ENCODE measurements at places on chromosomes 5 and 9. TPM values are rescaled to one million over a fixed set of nuclear protein-coding genes. Genes with fewer than 3 reads are reported as not detected.

GRCh38 chr5:173205916-173206315 lies 29.1 kb downstream of the NKX2-5 start:
- DNase-seq = no peak

The FGF18 gene
- total RNA-seq = 1.1 TPM

DNA sequence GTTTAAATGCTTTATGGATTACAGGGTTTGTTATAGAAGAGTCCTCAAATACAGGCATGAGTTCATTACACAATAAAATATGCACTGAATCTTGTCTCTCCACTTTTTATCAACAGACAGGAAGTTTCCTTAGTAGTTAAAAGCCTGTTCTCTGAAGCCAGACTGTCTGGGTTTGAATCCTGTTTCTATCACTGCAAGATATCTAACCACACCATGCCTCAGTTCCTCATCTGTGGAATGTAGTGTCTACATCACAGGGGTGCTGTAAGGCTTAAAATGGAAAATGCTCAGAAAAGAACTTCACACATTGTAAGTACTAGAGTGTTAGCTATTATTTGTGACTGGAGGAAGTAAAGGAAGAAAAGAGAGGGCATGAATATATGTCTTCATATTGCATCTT lies 9.3 kb downstream of the LIX1 start:
- DNase-seq = no peak

The ANKRD34B gene
- 0.15 TPM for total RNA-seq

DNA sequence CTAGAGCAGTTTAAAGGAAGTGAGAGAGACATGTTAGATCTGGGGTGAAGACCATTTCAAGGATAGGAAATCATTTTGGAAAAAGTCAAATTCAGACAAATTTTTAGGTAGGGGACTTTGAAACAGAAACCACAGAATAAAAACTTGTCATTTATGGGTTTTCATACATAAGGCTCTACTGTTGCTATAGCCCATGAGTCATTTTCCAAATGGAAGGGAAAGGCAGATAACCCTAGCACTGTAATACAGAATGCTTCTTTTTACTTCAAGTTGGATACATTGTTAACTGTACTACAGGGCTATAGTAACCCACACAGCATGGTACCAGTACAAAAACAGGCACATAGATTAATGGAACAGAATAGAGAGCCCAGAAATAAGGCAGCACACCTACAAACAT lies 455.4 kb downstream of the EBF1 start:
- no peak for DNase-seq

DNA sequence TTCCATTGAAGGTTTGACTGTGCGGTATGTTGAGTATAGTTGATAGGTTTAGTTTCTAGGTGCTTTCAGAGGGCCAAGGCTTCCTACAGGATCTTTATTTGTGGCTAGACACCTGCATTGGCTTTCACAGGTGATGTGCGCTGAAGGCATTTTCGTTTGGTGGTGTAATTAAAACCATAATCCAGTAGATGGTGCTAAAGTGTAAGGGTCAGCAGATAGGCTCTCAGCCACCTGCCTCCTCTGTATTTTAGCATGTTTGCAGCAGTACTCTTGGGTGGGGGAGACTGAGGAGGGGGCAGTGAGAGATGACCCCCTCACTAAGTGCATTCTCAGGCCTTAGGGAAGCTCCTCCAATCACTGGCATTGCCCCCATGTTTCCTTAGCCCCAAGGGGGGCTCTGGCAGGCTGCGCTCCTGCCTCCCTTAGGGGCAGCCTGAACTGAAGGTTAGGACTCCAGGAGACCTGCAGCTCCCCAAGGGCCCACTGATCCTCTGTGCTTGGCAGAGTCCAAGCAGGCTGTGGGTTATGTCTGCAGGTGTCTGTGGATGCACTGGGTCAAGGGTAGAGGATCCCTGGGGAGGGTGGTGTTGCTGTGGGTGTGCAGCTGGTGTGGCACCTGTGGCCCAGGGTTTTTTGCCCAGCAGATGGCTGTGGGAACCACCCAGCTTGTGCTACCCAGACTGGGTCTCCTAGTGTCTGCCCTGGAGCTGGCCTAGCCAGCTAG lies 23.4 kb downstream of the CDK20 start:
- DNase-seq = no peak

GRCh38 chr5:32690153-32690552 lies 21.0 kb upstream of the NPR3 start:
- DNase-seq = no peak

- DNase-seq = no peak
Measured at GRCh38 chr9:37293664-37294524, 128.6 kb upstream of the GRHPR start.

The MCTP1 gene
- 4.3 TPM for total RNA-seq

The SLC45A2 gene
- total RNA-seq = 0.33 TPM

DNA sequence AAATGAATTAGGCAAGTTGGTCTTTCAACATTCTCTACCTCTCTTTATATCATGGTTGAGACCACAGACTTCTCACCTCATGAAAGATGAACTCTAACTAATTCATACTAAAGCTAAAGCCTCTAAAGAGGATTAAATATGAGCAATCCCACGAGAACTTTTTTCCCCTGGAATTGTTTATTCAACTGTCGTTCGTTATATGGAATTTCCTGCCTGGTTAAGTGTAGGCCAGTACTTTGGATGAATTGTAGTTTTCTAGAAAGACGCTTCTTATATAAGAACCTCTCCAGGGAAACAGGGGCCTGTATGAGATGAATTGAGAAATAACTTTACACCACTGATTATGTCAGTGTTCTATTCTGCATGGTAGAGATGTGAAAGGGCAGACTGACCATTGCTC lies 42.9 kb downstream of the PDCD1LG2 start:
- DNase-seq = no peak

The PCDHA2 gene
- total RNA-seq = not detected

- DNase-seq = no peak
Measured at GRCh38 chr9:105389796-105390195, 58.0 kb upstream of the FSD1L start.

The FEM1C gene
- total RNA-seq = 11.3 TPM

- DNase-seq = no peak
Measured at GRCh38 chr9:96071076-96071814, 195.8 kb downstream of the ERCC6L2 start.

DNA sequence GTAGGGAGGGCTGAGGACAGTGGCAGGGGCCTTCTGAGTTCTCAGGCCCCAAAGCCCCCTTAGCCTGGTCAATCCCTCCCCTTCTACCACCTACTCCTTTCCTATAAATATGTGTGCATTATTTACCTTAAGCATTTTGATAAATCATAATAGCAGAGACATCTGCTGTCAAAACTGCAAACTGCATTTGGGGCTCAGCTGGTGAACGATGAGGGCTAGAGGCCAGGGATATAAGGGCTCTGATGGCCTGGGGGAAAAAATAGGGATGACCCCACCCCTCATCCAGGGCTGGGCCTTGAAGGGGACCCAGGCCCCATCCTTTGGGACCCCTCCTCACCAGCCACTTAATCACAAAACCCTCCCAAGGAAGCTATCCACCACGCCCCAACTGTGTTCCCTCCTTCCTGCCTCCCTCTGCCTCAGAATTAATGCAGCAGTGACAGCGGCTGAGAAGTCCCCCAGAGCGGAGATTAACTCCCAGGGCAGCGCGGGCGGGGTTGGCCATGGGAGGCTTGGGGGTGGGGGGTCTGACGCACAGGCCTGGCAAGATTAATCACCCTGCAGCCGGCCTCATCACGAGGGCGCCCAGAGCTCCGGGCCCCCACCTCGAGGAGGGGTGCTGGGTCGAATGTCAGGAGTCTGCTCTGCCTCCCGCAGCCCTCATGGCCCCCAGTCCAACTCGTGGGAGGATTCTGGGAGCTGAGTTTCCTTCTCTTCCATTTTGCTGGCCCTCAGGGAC lies 42.1 kb downstream of the CXXC5 start:
- no peak for DNase-seq

The FUT7 gene
- not detected for total RNA-seq

DNA sequence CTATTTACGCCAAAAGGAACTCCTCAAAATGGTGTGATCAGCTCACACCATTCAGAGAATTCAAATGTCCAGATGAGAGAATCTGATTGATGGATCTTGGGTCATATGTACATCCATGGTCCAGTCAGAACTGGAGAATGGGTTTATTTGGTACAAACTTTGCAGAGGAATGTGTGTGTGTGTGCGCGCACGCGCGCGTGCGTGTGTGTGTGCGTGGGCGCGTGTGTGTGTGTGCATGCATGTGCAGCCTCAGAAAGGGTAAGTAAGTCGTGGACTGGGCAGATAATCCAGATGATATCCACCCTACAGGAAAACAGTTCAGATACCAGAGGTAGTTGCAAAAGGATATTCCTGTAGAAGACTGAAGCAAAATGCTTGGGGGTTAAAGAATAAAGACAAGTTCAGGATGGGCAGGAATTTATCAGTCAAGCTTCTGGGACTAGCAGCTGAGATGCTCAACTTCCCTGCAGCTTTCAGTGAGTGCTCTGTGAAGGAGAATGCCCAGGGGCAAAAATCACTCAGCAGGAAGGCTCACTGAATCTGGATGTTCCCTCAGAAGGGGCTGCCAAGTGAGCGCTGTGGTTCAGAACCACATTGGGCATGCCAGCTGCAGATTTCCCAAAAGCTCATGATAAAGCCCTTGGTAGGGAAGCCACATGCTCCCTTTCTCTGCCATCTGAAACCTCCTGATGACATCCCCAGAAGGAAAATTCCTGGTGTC lies 440.5 kb upstream of the SGCD start:
- no peak for DNase-seq

DNA sequence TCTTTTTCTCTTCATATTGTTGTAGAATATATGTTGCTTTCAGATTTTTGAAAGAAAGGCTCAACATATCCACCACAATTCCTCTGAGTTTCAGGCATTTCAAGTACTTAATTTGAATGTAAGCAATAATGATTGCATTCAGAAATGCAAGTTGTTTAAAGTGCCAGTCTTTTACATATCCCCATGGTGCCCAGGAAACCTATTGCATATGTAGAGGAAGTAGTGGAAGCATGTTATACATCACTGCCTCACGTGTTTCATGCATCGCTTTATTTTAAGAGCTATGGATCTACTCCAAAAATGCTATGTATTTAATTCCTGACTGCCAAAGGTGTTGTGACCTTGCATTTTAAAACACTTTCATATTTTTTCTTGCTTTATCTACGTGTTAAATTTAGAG lies 28.1 kb downstream of the CPEB4 start:
- no peak for DNase-seq

DNA sequence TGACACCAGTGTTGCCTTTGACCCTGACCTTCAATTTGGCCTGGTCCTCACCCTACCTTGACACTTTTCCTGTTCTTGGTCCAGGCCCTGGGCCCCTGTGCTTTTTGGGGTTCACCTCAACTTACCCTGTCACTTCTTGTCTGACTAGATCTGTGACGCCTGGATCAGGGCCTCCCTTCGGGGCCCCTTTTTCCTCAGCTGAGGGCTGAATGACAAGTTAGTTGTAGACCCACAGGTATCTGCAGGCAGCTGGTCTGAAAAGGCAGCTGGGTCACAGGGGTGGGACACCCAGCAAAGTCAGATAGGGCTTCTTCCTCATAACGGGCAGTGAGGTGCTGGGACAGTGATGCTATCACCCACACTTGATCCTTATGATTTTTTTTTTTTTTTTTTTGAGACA lies 10.0 kb upstream of the MYORG start:
- no peak for DNase-seq

GRCh38 chr5:111453747-111454146 lies 58.6 kb downstream of the STARD4 start:
- no peak for DNase-seq

The SHOC1 gene
- total RNA-seq = not detected

DNA sequence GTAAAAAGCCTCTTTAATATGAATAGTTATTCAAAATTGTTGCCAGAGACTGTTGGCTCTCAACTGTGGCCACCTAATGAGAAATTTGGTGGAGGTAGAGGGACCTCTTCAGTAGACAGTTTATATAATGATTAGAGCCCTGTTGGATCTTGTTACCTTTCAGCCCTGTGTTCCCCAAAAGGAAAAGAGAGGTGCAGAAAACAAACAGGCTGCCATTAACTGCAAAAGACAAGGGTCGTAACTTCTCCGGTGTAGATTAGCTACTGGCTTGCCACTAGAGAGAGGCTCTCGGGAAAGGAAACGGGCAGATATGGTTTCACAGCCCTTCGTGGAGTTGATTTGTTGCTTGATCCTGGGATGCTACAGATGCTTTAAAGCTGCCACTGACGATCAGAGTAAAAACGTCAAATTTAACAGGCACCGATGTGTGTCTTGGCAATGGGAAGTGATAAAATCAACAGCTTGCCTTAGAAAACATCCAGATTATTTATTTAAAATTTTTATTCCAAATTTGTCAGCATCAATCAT lies 7.8 kb downstream of the FST start:
- no peak for DNase-seq

GRCh38 chr5:169631360-169631759 lies 5.7 kb upstream of the DOCK2 start:
- no peak for DNase-seq

- no peak for DNase-seq
Measured at GRCh38 chr5:74130155-74130897, 504.3 kb downstream of the ARHGEF28 start.

GRCh38 chr5:20524991-20525529 lies 537.1 kb upstream of the CDH18 start:
- DNase-seq = no peak

GRCh38 chr9:125988479-125989050 lies 241.4 kb downstream of the PBX3 start:
- no peak for DNase-seq

The HINT2 gene
- 53.1 TPM for total RNA-seq

- no peak for DNase-seq
Measured at GRCh38 chr5:7706256-7706655, 144.7 kb downstream of the CFAP90 start.

The FOXD4L5 gene
- 0.37 TPM for total RNA-seq

The FOXD1 gene
- 4.0 TPM for total RNA-seq

DNA sequence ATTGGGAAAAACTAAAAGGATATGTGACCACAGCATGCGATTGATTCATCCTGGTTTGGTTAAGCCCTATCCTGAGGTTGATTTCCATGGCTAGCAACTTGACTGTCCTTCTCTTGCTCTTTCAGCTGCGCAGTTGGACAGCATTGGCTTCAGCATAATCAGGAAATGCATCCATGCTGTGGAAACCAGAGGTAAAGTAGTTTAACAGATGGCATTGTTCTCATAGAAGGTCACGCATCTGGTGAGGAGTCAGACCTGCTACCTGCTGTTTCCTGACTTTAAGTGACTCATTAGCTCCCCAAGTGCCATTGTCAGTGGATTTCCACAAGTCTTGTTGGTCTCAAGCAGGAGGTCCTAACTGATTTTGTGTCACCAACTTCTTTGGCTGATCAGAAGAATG lies 266.9 kb downstream of the ARHGAP26 start:
- DNase-seq = no peak

GRCh38 chr9:133304477-133305377 lies 29.7 kb upstream of the ABO start:
- no peak for DNase-seq

The SUB1 gene
- total RNA-seq = 314 TPM

Measured in PC-9 (cell line).